ENCODE measurements at places on chromosomes 7 and 10.
A peak's percentile ranks its signal among the peaks of the same experiment; 100 is the strongest.

- DNase-seq = no peak
Measured at GRCh38 chr10:43404704-43405084, 4.3 kb downstream of the HNRNPF start.

GRCh38 chr7:26964156-26964808 lies 99.9 kb upstream of the SKAP2 start:
- DNase-seq = no peak

- DNase-seq = no peak
Measured at GRCh38 chr10:120961795-120962755, 110.9 kb downstream of the WDR11 start.

DNA sequence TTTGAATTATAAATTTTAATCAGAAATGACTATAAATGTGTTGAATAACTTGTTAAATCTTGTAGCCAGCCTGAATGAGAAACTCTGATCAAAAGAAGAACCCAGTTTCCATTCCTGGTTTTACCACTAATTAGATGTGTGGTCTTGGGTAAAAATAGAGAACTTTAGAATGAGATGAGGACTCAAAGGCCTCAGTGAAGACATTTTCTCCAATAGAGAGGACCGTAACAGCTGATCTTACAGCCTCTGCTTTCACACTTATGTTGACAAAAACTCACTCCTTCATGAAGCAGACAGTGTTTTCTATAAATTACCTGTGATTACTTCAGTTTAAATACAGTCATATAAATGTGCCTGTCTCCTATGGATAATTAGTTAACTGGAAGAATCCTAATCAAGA lies 200.1 kb upstream of the MEOX2 start:
- DNase-seq = no peak

DNA sequence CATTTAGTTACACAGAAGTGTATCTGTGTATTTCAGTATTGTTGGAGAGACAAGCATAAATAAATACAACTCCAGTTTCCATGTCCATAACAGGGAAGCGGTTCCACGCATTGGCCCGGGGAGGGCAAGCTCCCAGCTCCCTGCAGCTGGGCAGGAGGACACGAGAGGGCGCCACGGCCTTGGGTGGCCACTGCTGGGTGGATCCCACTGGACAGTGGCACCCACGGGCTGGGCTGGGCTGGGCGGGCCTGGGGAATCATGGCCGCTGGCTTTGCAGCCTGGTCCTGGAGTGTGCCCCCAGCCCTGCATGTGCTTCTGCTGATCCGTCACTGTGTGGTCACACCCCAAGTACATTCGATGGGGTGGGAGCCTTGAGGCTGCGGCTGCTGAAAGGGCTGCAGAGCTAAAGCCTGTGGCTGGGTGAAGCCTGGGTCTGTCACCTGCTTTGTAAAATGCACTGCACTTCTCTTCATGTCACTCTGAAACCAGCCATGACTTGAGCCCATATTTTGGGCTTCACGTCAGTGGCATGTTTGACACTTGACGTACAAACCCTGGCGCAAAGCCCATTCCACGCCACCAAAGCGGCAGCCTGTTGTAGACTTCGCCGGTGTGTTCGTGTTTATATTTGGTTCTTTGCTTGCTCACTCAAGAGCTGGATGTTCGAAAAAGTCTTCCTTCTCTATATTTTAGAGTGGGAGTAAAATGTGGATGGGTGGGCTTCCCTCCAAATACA lies 27.5 kb downstream of the LRRC27 start:
- no peak for DNase-seq

- no peak for DNase-seq
Measured at GRCh38 chr7:128361411-128362379, at the start of gene PRRT4. Gene PRRT4, minus strand, starts transcription at chr7:128361690.

DNA sequence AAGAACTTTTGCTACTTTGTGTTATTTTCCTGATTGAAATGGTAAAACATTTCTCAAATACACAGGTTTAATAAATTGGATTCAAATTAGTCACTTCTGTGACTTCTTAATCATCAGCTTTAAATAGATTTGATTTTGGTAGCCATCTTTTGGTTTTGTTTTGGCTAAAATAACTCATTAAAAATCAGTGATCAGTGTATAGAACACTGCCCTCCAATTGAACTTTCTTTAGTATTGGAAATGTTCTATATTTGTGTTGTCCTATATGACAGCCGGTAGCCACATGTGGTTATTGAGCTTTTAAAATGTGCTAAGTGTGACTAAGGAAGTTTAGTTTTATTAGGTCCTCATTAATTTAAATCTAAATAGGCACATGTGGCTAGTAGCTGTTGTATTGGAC lies 50.4 kb downstream of the GLCCI1 start:
- DNase-seq = no peak

DNA sequence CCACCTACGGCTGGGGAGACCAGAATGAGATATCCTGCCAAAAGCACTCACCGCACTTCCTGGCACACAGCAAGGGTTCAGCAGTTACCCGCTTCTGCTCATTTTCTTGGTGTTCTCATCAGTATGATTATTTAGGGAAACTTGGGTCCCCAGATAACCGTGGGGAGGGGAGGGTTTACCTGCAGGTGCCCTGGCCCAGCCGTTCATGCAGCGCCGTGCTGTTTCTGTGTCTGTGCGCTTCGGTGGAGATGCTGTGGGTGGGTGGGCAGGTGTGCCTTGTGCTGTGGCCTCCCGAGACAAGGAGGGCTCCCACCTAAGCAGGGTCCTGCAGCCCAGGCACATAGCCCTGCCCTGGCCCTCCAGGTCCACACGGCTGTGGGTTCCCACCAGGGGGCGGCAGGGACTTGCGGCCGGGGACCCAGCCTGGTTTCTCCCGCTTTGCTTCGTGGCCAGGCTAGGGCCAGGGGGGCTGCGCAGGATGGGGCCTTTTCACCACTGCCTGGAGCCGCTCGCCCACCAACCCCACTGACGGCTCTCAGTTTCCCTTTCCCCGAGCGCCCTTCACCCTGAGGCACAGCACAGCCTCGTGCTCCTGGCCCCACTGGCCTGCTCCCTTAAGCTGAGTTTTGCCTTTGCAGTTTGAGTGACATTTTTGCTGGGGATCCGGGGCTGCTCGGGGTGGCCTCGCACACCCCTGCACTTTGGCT lies 78.5 kb downstream of the LHPP start:
- peak; percentile 49 for DNase-seq

GRCh38 chr10:31063841-31064240 lies 32.2 kb upstream of the ZNF438 start:
- DNase-seq = no peak

- no peak for DNase-seq
Measured at GRCh38 chr10:71539442-71540118, 142.9 kb downstream of the CDH23 start.

GRCh38 chr7:94012746-94013145 lies 8.6 kb upstream of the BET1 start:
- DNase-seq = no peak

GRCh38 chr10:69715156-69715898 lies 85.3 kb downstream of the FAM241B start:
- no peak for DNase-seq

- DNase-seq = no peak
Measured at GRCh38 chr7:151575410-151575809, 55.7 kb upstream of the RHEB start.

DNA sequence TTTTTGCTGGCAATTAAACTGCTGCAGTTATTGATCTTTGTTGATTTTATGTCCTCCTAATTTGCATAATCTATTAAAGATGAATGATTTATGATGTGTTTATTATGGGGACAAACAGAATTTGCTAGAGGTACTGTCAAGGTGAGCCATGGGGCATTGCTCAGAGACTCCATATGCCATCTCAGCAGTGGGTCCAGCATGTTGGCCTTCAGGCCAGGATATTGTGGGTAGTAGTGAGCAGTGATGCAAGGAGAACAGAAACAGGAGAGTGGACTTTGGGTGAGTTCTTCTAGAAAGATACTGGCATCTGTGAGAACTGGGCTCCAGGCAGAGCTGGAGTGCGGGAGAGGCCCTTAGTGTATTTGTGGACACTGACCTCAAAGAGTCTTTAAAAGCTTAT lies 65.9 kb downstream of the PAX2 start:
- DNase-seq = no peak

DNA sequence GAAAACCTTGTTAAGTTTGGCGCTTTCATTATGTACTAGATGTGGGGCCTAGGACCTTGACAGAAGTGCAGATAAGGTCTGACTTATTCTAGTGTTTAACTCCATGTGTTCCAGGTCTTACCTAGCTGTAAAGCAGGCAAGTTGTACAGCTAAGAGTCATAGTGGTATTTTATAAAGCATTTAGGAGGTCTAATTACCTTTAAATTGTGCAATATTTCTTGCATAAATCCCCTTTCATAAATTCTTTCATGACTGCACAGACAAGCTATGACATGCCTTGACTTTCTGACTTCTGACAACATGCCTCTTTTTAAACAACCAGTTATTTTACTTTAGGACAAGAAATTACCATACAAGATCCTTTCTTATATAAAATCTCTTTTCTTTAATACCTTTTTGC lies 151.6 kb upstream of the VSTM2A start:
- DNase-seq = no peak

DNA sequence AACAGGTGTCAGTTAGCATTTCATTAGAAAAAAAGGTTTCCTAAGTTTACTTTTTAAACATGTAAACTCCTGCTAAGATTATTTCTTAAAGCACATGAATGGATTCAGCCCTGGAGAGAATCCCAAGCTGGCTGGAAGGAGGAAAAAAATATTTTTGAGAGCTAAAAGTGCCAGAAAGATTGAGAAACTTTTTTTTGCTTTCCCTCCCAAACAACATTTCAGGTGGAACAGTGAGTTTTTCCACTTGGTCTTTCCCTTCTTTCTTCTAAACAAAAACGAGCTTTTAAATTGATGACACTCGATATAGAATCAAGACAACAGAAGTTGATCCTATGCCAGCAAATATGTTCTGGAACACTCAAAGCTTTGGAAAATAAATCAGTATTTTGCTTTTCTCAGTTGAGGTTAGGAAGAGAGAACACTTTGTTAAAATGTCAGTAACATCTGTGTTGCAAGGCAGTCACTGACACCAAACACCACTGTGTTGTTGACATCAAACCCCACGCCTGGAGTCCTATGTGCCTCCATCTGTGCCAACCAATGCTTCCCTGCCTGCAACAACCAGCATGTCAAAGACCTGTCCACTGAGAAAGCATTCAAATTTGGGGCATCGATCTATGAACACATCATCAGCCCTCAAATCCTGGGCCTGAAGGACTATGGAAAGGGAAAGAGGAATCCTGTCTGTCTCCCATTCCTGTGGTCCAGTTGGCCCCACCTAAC lies 22.9 kb upstream of the INSIG1 start:
- no peak for DNase-seq

DNA sequence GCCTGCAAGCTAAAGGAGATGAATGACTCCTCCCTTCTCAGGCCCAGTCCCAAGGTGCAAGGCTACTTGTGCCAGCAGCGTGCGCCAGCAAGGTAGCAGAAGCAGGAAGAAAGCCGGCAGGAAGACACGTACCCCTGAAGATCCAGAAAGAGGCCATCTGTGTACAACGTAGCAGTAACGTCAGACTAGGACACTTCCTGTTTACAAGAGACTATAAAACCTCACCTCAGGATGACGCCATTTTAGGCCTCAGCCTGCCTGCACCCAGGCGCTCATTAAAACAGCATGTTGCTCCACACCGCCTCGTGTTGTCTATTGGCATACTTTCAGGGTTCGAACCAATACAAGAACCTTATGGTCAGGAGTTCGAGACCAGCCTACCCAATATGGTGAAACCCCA lies 41.4 kb upstream of the SNX10 start:
- DNase-seq = no peak

- DNase-seq = no peak
Measured at GRCh38 chr10:86294346-86295265, 72.0 kb downstream of the GRID1 start.

DNA sequence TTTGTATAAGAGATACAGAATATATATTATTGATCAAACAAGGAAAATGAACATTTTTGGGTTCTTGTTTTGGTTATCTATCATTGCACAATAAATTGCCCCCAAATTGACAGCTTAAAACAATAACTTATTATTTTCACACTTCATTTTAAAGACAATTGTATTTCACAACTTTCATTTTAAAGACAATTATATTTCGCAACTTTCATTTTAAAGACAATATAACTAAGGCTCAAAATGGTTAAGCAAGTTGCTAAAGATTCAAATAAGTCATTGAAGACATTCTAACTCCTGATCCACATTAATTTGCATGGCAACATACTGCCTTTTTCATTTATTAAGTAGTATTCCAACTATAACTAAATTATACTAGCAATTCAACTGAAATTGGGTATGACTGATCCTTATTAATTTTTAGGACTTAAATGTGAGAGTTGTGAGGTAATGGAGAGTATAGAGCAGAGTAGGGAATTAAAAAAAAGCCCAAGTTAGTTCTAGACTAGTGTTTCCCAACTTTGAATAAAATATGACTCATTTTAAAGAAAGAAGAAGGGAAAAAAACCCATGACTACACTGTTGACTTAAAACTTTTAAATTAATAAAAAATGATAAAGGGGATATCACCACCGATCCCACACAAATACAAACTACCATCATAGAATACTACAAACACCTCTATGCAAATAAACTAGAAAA lies 9.9 kb upstream of the STEAP2 start:
- no peak for DNase-seq

DNA sequence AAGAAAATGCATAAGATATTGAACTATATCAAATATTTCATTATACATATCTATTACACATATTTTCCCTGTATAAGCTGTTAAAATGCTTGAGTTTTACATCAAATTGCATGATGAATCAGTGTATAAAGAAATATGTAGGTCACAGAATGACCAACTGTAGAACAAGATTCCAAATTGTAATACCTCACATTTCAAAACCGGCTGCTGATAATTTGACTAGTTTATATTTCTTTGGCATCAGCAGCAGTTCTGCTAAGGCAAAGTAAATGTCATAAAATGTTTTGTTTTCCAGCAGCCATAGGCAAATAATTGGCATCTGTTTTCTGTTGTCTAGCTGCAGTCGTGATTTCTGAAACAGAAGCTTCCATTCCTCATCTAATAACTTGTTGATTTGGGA lies 633.9 kb downstream of the ARL4A start:
- DNase-seq = no peak

GRCh38 chr10:98980353-98980752 lies 255.3 kb downstream of the HPSE2 start:
- DNase-seq = no peak

DNA sequence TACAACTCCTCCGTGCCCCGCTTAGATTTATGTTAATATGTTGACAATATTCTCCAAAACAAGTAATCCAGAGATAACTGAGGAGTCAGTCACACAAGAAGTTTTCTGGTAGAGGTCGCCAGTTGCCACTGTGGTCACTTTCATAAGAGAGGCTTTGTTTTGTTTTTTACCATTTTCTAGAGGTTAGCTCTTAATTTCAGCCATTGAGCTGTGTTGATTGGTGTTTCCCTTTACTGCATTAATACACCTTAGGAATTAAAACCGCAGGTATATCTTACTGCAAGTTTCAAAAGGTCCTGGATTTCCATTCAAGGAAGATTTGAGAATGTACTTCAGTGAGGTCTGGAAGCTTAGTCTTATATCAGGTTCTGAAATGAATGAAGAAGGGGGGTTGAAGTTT lies 3.5 kb downstream of the BMI1 start:
- no peak for DNase-seq

Measured in stimulated activated CD8-positive, alpha-beta memory T cell treated with anti-CD3 and anti-CD28 coated beads, Interleukin-15, amount 100 ng/mL, for 1 hour (primary cell).